ENCODE measurements at places on chromosomes 7 and 10.

DNA sequence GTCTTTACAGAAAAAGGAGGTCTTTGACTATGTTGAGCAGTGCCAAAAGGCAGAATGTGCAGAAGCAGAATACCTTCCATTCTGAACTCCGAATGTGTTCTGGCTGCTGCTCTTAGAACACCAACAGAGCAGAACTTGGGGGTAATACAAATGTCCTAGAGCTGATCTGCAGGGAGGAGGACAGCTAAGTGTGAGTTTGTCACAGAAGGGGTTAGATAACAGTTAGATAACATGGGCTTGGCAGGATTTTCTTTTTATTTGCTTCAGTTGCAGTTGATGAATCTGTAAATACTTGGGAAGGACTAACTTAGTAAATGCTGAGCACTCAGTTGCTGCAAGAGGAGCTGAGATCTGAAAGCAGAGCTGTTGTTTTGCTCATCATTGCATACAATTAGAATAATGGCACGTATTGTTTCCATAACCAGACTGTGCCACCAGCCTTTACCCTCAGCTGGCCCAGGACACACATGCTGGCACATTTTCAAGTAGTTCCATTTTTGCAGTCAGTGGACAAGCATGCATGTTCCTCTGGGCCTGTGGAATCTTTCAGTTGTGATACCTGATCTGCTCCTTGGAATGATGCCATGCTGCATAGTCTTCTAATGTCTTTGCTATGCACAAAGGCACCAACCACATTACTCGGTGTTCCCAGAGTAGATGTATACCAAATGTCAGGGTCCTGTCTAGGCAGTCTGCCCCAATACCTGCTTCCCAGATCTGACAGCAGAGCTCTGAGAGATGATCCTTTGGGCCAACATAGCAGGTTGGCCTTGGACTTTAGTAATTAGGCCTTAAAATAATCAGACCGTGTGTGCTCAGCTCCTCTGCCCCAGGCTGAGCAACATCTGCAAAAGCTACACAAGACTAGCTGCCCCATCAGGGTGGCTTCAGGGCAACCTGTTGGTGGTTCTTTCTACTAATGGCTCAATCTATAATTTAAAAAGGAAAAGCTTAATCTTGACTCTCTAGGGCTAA lies 55.7 kb downstream of the GSDME start:
- peak; percentile 90 for DNase-seq

DNA sequence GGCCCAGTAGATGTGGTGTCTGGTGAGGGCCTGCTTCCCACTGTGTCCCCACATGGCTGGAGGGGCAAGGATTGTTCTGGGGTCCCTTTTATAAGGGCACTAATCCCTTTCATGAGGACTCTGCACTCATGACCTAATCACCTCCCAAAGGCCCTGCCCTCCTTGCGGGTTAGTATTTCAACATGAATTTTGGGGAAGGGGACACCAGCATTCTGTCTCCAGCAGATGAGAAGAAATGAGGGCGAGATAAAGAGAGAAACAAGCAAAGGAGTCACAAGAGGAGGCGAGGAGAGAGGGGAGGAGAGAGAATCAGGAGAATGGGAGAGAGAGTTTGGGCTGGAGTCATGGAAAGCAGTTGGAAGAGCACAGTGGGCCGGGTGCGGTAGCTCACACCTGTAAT lies 83.7 kb downstream of the C10orf105 start:
- no peak for DNase-seq

GRCh38 chr10:89278034-89278535 lies 23.8 kb upstream of the IFIT2 start:
- peak; percentile 99 for DNase-seq

- DNase-seq = no peak
These were observed 29.6 kb downstream of the AMZ1 start for GRCh38 chr7:2717293-2718261.

- DNase-seq = no peak
These were observed 15.5 kb downstream of the KLF6 start for GRCh38 chr10:3769556-3769955.

DNA sequence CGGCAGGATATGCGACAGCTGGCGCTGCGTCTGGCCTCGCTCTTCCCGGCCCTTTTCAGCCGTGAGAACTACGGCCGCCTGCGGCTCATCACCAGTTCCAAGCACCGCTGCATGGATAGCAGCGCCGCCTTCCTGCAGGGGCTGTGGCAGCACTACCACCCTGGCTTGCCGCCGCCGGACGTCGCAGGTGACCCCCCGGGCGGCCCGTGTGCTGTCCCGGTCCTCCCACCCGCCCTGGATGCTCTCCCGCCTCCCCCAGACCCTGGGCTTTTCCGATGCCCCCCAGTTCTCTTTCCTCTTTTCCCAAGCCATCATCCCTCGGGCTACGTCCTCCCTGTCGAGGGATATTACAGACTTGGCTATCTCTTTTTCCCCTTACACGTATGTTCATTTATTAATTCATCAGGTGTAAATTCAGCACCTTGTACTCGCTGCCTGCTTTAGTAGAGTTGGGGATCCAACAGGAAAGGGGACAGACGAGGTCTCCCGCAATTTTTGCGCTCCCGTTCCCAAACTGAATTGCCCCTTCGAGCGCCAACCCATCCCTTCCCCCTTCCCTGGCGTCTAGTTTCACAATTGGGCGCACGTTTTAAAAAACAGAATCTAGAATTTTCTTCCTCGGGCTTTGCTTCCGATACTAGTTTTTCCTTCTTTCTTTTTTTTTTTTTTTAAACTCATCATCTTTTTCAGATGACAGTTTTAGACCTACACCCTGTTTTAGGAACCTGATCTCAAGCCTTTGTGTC lies 846 bp downstream of the MINPP1 start:
- peak; percentile 79 for DNase-seq

DNA sequence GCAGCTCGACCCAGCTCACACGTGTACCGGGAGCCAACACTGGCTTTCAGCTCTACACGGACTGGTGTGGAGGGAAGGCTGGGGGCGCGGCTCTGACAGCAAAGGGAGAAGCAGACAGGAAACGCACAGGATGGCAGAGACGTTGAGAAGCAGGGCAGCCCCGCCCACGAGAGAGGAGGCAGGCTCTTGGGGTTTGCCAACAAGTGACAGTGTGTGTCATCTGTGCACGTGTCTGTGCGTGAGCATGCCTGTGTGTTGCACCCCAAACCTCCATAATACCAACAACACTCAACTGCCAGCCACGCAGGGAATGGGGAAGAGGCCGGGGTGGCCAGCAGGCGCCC lies 64.4 kb upstream of the PDGFA start:
- no peak for DNase-seq

DNA sequence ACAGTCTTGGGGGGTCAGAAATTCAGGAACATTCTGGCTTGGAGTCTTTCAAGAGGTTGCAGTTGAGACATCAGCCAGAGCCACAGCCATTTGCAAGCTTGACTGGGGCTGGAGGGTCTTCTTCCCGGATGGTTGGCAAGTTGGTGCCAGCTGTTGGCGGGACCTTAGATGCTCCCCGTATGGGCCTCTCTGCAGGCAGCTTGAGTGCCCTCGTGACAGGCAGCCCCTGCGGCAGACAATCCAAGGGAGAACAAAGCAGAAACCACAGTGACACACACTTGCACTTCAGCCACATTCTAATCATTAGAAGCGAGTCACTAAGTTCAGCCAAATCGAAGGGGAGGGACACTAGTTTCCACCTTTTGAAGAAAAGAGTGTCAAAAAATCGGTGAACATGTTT lies 59.4 kb upstream of the MXI1 start:
- peak; percentile 54 for DNase-seq

DNA sequence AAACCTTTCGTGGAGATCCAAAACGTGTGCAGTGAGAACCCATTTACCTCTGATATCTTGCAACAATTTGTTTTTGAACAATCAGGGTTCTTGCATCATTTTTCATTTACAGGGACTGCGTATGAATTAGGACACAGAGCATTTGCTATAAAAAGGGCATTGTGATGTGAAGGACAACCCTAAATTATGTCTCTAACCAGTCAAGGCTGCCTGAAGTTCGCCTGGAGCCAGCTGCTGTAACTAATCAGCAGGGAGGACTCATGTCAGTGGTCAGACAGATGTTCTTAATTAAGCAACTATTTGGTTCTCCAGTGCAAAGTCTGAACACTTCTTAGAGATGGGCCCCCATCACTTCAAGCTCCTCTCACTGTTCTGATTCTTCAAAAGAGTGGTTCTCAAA lies 674.8 kb downstream of the KCNMA1 start:
- DNase-seq = no peak

- peak; percentile 25 for DNase-seq
These were observed 91.1 kb downstream of the COL13A1 start for GRCh38 chr10:69892816-69893215.
